T-helper 17 cell (primary cell): ENCODE measurements at places on chromosomes 7 and 10.

- H3K4me1 ChIP-seq: peaks cover 26% of the 10 kb centered on the region
- H3K27ac ChIP-seq: no peak overlapping the region
- peak; percentile 43 for DNase-seq
- H3K36me3 ChIP-seq: no peaks in the 10 kb centered on the region
- H3K4me3 ChIP-seq: peak overlapping the region; percentile 85
These were observed 652 bp downstream of the KAZALD1 start for GRCh38 chr10:101062232-101063049.

DNA sequence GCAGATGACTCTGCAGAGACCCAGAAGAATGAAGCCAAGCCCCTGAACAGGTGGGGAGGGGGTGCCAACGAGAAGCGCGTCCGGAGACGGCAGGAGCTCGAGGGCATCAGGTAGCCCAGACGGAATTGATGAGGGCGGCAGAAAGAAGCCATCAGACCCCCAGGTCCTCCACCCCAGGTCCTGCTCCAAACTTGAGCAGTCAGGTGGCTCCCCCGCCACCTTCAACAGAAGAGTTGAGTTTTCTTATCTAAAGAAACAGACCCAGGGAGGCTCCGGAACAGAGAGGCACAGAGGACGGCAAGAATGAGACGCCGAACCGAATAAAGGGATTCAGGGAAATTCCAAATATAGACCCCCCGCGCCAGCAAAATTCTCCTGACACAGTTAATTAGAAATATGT lies 22.2 kb downstream of the RGS10 start:
- H3K27ac ChIP-seq: peak overlapping the region; percentile 93
- H3K36me3 ChIP-seq: peaks cover 2% of the 10 kb centered on the region
- H3K4me1 ChIP-seq: peaks cover 38% of the 10 kb centered on the region

- H3K36me3 ChIP-seq: no peaks in the 10 kb centered on the region
- H3K4me1 ChIP-seq: peaks cover 4% of the 10 kb centered on the region
- no peak overlapping the region for H3K4me3 ChIP-seq
- no peak overlapping the region for H3K27ac ChIP-seq
- DNase-seq: no peak
These were observed 54.6 kb downstream of the CPVL start for GRCh38 chr7:29091715-29092114.

DNA sequence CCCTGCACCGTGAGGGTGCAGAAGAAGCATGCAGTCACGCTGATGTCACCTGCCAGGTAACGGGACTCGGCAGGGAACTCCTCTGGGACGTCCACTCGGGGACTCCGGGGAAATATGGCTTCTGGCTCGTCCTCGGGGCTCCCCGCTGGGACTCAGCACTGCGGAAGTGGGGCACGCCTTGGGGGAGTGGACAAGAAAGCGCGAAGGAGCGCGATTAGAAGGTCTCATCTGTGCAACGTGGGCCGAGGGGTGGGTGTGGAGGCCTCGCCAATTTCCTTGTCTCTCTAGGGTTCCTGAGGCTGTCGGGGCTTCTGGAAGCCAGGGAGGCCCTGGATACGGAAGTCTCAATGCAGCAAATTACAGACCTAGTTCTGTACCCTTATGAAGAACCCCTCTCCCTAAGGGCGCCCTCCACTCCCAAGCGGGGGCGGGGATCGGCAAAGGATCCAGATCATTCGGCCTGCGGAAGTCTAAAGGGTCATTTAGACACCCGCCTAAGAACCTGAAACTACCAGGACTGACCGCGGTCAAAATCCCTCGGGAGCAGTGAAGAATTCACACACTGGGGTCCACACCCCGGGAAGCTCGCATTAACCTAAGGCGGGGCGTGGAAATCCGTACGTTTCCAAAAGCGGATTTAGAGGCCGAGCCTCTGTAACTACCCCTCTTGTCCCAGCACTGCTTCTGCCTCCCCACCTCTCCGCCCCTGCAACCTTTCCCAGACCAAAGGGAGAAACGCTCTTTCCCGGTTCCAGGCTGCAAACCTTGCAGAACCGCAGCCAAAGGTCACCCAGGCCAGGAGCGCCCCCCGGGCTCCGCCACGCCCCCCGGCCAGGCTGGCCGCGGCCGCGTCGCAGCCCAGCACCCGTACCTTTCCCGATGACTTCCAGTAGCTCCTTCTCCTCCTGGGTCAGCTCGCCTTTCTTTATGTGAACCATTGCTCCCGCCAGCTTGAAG lies 640 bp downstream of the ANKMY2 start:
- DNase-seq: peak; percentile 50
- H3K4me1 ChIP-seq: peaks cover 56% of the 10 kb centered on the region
- no peaks in the 10 kb centered on the region for H3K27me3 ChIP-seq
- H3K36me3 ChIP-seq: peaks cover 2% of the 10 kb centered on the region
- H3K4me3 ChIP-seq: peak overlapping the region; percentile 100

DNA sequence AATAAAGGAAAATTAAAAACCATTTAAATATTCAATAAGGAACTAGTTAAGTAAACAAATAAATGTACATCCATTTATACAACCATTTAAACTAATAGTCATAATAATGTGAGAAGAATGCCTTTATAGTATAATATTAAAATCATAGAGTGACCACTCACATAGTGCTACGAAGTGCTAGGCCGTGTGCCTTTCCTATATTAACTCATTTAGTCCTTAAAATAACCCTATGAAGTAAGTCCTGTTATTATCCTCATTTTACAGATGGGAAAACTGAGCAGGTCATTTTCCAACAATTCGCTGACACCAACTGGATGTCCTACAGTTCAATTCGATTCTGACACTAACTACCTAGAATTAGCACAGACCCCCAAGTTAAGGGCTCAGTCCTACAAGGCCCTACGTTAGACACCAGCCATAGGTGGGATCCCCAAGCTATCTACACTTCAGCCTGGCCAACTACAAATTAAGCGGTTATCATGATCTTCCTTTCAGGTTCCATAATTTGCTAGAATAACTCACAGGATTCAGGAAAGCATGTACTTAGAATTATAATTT lies 4.1 kb downstream of the STRIP2 start:
- no peak overlapping the region for H3K27ac ChIP-seq
- H3K4me1 ChIP-seq: peaks cover 7% of the 10 kb centered on the region
- no peak for DNase-seq
- H3K27me3 ChIP-seq: peaks cover 37% of the 10 kb centered on the region
